ENCODE measurements at places on chromosomes 11 and 22.

GRCh38 chr11:7314811-7315604 lies 63.3 kb downstream of the SYT9 start:
- no peak for DNase-seq

- no peak for DNase-seq
These were observed 9.4 kb upstream of the FANCF start for GRCh38 chr11:22634897-22635629.

GRCh38 chr11:95344932-95345642 lies 114.1 kb upstream of the SESN3 start:
- DNase-seq: no peak

GRCh38 chr11:83866655-83867054 lies 580.5 kb upstream of the CCDC90B start:
- DNase-seq: no peak

GRCh38 chr11:69202511-69203221 lies 46.9 kb downstream of the SMIM38 start:
- no peak for DNase-seq

DNA sequence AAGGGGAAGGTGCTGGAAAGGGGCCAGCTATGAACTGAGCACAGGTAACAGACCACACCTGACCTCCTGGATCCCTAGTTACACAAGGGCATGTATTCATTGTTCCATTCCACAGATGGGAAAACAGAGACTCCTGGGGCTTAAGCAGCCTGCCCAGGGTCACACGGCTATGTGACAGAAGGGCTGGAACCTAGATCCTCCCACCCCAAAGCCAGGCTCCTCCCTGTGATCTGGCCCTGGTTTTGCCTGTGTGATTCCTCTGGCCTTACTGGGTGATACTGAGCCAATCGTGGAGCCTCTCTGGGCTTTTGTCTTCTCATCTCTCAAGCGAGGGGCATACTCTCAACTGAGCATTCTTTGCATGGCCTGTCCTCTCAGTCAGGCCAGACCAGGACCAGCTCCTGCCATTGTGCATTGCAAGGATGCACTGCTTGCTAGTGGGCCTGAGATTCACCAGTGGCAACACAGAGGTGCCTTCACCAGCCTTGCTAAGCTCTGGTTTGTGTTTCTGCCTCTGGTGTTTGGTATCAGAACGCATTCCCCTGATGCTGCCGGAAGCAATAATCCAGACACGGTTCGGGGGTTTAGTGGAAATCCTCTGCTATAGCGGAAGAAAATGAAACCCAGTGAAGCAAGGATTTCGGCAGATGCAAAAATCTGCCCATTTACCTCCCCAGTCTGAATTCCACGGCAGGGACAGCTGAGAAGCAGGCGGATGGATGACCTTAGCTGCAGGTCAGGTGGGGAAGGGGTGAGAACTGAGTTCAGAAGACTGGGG lies 226.6 kb downstream of the ST3GAL4 start:
- DNase-seq: no peak

DNA sequence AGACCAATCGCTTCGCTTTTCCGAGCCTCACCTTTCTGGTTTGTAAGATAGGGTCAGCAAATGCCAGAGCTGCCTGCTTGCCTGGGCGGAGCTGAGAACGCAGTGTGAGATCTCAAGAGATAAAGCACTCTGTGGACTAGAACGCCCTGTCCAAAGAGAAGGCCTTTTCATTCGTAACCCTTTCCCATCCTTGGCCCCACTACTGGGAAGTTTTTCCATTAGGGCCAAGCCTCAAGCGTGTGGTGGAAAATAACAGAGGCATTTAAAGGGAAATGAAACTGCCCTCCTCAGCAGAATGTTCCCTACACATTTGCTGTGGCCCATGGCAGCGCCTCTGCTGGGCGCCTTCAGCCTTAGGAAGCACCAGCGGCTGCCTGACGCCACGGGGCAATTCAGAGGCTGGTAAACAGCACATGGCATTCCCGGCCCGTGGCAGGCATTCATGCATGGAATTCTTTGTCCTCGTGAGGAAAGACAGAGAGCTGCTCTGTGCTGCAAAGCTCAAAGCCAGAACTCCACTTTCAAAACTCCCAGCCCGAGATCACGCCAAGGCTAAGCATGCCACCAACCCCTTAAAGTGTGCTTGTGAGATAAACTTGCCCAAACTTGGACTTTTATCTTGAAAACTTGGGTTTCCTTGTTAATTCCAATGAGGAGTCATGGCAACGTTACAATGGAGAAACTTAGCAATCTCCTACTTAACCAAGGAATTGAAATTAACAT lies 38.1 kb downstream of the AHNAK start:
- peak; percentile 28 for DNase-seq

DNA sequence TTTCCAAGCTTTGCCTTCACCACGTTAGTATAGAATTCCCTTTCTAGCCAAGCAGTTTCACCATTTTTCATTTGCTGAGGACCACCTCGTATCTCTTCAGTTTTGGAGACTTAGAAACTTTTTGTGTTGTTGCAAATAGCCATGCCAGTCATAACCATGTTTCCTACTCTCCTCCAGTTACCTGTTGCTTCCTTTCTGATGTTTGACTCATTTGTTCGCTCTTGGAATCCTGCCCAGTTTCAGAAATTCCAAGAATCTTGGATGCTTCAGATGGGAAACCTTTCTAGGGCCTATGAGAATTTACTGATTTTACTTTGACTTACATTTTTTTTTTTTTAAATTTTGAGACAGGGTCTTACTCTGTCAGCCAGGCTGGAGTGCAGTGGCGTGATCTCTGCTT lies 65.4 kb downstream of the PPP6R3 start:
- no peak for DNase-seq

GRCh38 chr22:30673136-30673535 lies 5.5 kb upstream of the DUSP18 start:
- no peak for DNase-seq

DNA sequence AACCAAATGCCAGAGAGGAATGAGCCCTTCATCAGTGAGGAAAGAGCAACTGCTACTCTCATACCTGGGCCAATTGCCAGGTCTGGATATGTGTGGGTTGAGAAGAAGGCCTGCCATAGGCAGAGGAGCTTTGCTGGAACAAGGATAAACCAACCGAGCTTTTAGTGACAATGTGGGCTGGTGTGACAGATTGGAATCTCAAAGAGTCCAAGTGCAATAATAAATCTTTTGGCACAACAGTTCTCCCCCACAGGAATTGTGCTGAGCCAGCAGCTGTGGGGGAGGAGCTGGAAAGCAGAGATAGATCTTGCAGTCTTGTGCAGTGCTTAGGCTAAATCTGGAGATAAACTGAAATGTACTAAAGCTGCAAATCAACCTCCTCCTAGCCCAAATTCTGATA lies 79.4 kb upstream of the ISX start:
- no peak for DNase-seq

GRCh38 chr11:102323542-102324251 lies 6.4 kb downstream of the BIRC3 start:
- no peak for DNase-seq

All from KBM-7 (cell line).